ENCODE measurements at places on chromosomes 3 and 15. TPM values are rescaled to one million over a fixed set of nuclear protein-coding genes. Genes with fewer than 3 reads are reported as not detected.

Gene KCNH8
- total RNA-seq = 30.9 TPM

Gene GOLGA8J
- total RNA-seq = not detected

Gene CDC25A
- total RNA-seq = 11.8 TPM

Gene ADAMTS9
- 2.3 TPM for total RNA-seq

Gene RNU5B-1
- not detected for total RNA-seq

Data from glutamatergic neuron (in vitro differentiated cells).